Choroid plexus epithelial cell (primary cell): ENCODE measurements at places on chromosomes 6 and 20.

DNA sequence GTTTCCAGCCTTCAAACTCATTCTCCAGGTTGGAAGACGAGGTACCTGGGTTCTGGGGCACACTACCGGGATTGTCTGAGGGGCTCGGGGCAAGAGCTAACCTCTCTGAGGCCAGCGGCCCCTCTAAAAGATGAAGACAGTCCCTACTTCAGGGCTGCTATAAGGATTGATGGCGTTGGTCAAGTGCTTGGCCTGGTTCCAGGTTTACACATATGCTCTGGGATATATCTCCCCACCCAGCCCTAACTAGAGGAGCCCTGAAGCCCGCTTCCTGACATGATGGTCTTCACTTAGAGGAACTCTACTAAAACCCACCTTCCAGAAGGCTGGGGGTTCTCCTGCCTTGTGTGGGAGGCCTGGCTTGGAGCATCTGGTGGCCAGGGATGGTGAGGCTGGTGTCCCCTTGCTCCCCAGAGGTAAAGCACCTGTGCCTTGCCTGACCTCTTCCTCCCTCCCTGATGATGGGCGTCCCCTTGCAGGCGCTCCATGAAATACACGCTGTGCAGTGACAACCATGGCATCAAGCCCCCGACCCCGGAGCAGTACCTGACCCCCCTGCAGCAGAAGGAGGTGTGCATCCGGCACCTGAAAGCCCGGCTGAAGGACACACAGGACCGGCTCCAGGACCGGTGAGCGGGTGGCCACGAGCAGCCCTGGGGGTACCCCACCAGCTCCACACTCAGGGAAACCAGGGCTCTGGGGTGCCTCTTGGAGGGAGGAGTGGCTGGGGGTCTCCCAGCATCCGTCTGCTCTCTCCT, 28.7 kb downstream of the SDCBP2 start:
- DNase-seq: no peak

DNA sequence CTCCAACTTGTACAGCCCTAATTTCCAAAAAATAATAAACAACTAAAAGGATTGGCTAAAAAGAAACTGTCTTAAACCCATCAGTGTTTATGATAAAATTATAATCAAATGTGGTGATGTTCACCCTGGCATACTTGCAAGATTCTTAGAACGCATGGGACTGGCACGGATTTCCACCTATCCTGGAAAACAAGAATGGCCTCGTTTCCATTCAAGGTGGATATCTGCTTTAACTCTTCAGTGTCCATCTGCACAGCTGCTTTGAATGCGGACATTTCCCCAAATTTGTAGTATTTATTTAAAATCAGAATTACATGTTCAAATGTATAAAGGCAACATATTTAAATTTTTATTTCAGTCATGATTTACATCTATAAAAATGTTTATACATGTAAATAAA, 4.2 kb downstream of the CNR1 start:
- DNase-seq: no peak

DNA sequence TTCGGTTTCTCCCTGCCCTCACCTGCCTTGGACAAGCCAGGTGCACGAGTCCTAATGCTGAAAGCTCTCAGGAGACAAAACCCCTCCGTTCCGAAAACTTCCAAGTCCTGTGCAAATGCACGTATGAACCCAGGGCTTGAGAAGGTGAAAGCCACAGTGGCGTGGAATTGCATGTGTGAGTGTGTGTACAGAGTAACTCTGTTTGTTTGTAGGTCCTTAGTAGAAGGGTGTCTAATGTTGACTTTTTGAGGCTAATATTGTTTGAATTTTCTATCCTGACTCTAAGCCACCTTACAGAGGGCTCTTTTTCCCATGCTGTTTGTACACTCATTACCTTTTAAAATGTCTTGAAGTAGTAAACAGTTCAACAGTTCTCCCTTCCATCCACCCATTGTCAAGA, 129.1 kb downstream of the FOXA2 start:
- DNase-seq: no peak

- DNase-seq: peak; percentile 63
Observed at GRCh38 chr6:166419286-166419685, 36.5 kb upstream of the MPC1 start.

DNA sequence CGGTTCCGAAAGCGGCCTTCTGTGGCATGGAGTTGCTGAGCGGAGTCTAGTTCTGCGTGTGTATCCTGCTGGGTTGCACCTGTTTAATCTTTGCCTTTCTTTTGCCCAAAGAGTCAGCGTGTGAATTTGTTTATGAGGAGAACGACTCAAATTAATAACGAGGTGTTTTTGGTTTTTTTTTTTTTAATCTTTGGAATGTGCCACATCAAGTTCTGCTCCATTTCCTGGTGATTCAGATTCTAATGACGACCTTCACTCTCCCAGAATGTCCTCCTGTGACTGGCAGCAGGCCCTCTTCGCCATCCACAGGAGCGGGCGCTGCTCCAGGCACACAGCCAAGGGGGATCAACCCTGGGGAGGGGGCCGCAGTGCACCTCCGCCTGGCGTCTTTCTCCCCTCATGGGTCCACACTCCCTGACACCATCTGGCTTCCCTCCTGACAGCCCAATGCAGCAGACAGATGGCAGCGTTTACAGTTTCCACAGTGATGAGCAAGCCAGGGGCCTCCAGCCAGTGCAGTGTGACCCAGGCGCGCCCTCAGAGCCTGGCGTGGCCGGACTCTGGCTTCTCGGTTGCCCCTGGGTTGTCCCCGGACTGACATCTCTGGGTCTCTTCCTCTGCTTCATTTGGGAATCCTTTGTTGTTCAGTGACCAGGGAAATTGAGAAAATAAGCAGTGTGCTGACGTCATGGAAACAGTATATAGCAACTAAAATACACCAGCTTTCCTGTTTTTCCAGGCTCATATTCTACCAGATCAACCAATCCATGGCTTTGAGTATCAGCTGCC, 27.5 kb upstream of the AFDN start:
- DNase-seq: peak; percentile 32

GRCh38 chr6:101663100-101663499, 269.6 kb downstream of the GRIK2 start:
- DNase-seq: no peak

- no peak for DNase-seq
Observed at GRCh38 chr6:162951164-162951743, 223.5 kb downstream of the PACRG start.

DNA sequence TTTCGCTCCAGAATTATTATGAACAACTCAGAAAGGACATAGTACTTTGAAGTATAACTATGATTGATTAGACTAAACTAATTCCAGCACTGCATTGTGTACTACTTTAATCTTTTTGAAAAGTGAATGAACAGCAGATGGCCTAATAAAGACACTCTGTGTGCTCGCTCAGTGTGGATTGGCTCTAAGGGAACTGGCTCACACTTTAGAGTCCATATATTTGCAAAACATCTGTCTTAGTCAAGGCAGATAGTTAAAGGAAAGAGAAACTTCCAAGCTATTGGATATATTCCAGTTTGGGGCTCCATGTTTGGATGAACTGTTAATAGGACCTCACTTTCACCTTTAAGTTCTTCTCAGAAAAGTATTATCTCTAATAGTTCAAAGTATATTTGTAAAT, 218.9 kb downstream of the EYA4 start:
- DNase-seq: no peak
